ENCODE measurements at places on chromosomes 5 and 9. TPM values are rescaled to one million over a fixed set of nuclear protein-coding genes. Genes with fewer than 3 reads are reported as not detected.

- H3K27ac ChIP-seq: no peak overlapping the region
- peaks cover 64% of the 10 kb centered on the region for H3K4me1 ChIP-seq
- H3K4me3 ChIP-seq: no peak overlapping the region
- DNase-seq: no peak
- H3K36me3 ChIP-seq: no peaks in the 10 kb centered on the region
Observed at GRCh38 chr5:142794537-142794936, 24.4 kb downstream of the ARHGAP26 start.

DNA sequence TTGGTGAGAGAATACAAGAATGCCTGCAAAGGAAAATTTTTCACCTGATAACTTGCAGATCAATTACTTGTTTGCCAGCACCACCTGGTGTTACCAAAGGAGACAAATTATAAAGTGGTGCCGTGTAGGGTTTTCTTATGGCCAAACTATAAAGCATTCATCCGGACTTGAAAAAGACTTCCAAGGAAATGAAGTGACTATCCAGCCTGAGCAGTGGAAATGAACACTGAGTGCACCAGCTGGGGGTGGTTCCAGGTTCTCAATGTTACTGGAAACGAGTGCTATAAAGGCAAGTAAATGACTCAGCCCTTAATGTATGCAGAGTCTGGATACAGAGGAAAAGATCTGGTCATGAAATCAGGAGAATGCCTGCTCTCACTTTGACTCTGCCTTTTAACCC lies 113.1 kb downstream of the DNAH5 start:
- H3K4me1 ChIP-seq: no peaks in the 10 kb centered on the region
- H3K4me3 ChIP-seq: no peak overlapping the region
- no peak overlapping the region for H3K27ac ChIP-seq
- no peaks in the 10 kb centered on the region for H3K36me3 ChIP-seq

GRCh38 chr5:43889233-43889632 lies 286.3 kb downstream of the NNT start:
- no peak for DNase-seq
- H3K4me3 ChIP-seq: no peak overlapping the region
- H3K36me3 ChIP-seq: no peaks in the 10 kb centered on the region
- no peak overlapping the region for H3K27ac ChIP-seq
- no peaks in the 10 kb centered on the region for H3K27me3 ChIP-seq
- peaks cover 21% of the 10 kb centered on the region for H3K4me1 ChIP-seq

- H3K4me1 ChIP-seq: no peaks in the 10 kb centered on the region
- no peak overlapping the region for H3K4me3 ChIP-seq
- H3K27me3 ChIP-seq: peaks cover 3% of the 10 kb centered on the region
Observed at GRCh38 chr5:79120221-79120620, 8.6 kb downstream of the BHMT start.

- peak overlapping the region; percentile 59 for H3K4me3 ChIP-seq
- no peaks in the 10 kb centered on the region for H3K36me3 ChIP-seq
Observed at GRCh38 chr9:70868661-70869652, 252.5 kb downstream of the TRPM3 start.

DNA sequence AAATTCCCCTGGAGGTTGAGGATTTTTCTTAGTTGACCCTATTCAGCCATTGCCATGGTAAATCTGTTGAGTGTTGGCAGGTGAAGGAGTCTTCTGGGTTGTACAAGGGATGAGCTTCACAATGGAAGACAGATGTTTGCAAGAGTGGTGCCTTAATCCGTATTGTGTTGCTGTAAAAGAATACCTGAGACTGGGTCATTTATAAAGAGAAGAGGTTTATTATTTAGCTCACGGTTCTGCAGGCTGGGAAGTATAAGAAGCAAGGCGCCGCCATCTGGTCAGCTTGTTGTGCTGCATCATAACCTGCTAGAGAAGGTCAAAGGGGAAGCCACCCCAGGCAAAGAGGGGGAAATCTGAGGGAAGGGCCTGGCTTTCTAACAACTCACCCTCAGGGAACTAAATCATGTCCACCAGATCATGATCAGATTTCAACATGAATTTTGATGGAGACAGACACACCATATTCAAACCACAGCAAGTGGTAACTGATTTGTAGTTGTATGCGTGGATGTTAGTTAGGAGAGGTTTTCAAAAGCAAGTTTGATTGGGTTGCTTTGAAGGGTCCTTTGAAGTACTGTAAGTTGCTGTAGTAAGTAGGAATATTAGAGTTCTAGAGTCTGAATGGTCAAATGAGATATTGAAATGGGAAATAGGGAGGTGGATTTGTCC lies 2.5 kb downstream of the TNPO1 start:
- H3K27ac ChIP-seq: peak overlapping the region; percentile 1
- H3K27me3 ChIP-seq: no peaks in the 10 kb centered on the region
- DNase-seq: peak; percentile 65
- peaks cover 31% of the 10 kb centered on the region for H3K4me1 ChIP-seq
- peaks cover 32% of the 10 kb centered on the region for H3K36me3 ChIP-seq

GABRB2 gene
- total RNA-seq: not detected

DNA sequence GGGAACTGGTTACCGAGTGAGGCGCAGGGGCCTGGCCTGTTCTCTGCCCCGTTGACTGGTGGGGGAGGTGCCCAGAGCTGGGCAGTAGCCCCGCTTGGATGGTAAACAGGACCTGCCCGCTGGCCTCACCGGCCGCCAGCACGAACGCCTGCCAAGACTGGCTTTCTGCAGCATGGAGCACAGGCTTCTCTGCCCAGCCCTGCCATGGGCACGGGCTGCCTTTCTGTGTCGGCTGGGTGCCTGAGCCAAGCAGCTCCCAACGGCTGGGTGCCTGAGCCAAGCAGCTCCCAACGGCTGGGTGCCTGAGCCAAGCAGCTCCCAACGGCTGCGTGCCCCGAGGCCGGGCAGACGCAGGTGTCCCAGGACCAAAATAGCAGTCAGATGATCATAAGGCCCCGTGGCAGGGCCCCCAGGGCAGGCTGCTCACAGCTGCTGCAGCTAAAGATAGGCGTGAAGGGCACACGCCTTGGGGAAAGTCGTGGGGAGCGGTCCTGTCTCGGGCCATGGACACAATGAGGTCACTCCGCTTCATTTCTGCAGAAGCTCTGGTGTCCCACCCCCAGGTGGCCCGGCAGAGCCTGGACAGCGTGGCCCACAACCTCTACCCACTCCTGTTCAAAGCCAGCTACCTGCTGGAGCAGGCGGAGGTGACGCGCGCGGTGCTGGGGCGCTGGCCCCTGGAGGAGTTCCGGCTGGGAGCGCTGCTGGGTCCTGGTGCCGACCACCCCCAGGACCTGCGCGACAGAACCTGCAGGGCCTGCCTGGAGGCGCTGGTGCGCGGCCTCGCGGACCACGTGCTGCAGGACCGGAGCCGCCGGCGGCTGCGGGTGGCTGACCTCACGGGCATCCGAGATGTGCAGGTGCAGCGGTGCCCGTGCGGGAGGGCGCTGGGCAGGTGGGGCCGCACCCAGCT lies at the start of gene LRRC14B:
Gene LRRC14B, plus strand, starts transcription at position 460 of the 913 bp plus-strand sequence. Its CDS starts 44 bp downstream, at position 504.
- no peaks in the 10 kb centered on the region for H3K36me3 ChIP-seq
- peak within 1 kb of the TSS; percentile 18 for H3K4me3 ChIP-seq
- H3K27me3 ChIP-seq: peaks cover 17% of the 10 kb centered on the region
- H3K27ac ChIP-seq: no peak within 1 kb of the TSS
- H3K4me1 ChIP-seq: peaks cover 9% of the 10 kb centered on the region
